ENCODE measurements at places on chromosomes 5 and 9.
A peak's percentile ranks its signal among the peaks of the same experiment; 100 is the strongest.

DNA sequence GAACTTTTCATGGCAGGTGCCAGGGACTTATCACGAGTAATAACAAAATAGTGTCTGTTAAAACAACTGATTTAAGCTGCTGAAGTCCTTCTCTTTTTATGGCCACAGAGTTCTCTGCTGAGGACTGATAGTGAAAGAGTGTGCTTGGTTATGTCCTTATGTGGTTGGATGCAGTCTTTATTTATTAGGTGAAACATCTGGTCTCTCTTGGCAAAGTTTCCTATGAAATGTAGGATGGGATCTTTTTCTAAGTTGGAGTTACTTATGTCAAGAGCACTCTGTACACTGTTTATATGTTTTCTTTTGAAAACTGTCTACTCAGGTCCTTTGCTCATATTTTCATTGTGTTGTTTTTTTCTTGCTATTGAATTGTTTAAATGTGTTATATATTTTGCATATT, 1816.1 kb upstream of the C9orf72 start:
- no peak for DNase-seq

DNA sequence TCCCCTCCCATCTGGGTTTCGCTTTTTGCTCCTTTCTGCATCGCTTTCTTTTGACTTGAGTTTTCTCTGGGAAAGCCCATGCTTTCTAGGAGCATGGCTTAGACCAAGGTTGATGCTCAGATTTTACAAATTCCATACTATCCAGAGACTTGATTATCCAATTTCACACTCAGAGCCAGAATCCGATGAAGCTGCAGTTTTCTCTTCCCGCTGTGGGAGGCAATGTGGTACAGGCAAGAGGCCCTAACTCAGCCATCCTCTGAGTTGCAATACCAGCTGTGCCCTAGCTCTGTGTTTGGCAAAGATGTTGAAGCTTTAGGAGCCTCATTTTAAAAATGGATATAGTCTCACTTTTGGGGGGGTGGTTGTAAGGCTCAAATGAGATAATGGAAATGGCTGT, 85.1 kb downstream of the BRINP1 start:
- no peak for DNase-seq

DNA sequence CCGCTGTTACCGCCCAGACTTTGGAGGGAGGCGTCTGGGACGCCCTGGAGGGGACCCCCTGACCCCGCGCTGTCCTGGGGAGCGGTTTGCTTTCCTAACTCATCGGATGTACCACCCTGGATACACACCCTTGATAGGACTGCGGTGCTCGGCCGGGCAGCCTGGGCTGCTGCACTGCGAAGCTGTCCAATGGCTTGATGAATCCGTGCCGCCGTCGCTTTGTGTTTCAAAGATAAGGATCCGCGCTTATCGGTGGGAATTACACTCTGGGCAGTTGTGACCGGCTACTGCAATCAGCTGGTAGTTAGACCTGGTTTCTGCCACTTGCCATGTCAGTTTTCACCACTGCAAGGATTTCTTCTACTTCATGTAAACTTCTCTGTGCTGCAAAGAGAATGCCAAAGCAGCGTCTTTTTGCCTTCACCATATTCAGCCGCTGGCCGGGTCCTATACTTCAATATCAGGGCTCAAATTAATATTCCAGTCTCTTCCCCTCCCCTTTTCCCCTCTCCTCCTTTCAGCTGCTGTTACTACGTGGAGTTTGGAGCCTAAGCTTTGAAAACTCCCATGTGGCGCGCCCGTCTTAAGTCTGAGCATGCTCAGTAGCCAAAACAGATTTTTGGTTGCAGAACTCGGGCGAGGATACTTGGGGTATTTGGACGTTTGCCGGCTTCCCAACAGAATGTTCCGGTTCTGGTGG, 727 bp downstream of the SMAD5 start:
- DNase-seq, result peak; percentile 40

- no peak for DNase-seq
These were observed 70.8 kb downstream of the IL6ST start for GRCh38 chr5:55923865-55924500.

DNA sequence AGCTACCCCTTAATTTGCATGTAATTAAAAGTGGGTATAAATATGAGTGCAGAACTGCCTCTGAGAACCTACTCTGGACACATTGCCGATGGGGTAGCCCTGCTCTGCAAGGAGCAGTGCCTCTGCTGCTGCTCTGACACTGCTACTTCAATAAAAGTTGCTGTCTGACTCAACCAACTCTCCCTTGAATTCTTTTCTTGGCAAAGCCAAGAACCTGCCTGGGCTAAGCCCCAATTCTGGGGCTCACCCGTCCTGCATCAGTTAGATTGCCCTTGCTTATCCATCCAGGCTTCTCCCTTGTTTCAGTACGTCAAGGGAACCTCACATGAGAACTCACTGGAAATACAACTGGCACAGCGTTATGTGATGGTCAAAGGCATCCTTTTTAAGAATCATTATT, 44.1 kb downstream of the FBXL7 start:
- DNase-seq, result no peak

- DNase-seq, result no peak
These were observed 148.8 kb downstream of the GADD45G start for GRCh38 chr9:89753472-89754055.

GRCh38 chr9:135280666-135281065, 193.2 kb downstream of the OLFM1 start:
- no peak for DNase-seq
